ENCODE measurements at places on chromosomes 7 and 10.

DNA sequence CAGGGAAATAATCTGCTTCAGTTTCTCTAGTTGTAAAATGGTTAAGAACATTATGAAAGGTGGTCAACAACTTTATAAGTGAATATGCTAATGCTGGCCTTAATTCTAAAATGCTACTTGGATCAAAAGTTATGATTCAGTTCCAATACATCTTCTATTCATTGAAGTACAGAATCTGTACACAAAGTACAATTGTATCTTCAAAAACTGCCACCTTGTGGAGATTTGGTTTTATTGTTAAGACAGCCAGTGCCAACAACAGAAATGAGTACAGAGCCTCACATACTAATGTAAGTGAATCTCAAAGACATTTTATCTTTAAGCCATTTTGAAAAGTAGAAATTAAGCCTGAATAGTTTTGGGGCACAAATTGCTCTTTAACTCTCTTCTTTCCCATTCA, 194.0 kb downstream of the CFTR start:
- DNase-seq = no peak

DNA sequence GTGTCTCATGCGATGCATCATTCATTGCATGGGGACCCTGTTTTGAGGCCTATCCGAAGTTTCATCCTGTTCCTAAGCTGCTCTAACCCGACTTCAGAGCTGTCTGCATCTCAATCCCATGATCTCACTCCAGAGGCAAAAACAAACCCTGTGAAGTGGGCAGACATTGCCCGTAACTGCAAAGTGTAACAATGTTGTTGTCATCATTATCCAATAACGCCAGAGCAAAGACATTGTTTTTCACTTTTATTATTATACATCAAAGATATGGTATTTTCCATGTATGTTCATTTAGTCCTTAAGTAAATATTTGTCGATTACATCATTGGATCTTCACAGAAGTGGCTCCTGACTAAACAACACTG, 246.7 kb downstream of the KLF6 start:
- no peak for DNase-seq

DNA sequence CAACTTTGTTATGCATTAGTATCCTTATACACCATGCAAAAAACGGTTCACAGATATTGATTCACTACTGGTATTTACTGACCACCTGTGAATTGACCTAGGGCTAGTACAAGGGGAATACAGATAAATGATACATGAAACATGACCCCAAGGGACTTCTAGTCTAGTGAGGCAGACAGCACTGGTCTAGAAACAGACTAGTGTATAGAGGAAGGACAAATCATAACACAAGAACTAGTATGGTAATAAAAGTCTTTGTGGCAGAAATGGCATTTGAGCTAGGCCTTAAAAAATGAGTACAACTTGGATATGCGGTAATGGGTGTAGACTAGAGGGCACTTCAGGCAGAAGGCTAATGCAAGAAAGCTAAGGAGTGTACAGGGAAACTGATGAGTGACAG, 86.6 kb downstream of the SLC25A13 start:
- DNase-seq = no peak

DNA sequence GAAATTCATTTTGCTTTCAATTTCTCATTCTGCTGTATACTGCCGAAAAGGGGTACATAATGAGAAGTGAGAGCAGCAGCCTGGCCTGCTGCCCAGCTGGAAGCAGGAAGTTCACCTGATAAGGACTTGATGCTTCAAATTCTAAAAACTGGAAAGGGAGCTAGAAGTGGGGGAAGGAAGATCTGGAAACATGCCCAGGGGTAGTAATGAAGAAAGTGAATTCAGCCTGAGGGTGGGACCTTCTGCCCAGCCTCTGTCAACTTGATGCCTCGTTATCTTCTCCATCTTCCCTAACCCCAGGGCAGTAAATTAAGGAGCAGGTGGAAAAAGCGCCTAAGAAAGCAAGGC, 69.4 kb downstream of the ARMH3 start:
- DNase-seq = no peak

- DNase-seq = no peak
These were observed 2.4 kb upstream of the MYO1G start for GRCh38 chr7:44981035-44981706.

DNA sequence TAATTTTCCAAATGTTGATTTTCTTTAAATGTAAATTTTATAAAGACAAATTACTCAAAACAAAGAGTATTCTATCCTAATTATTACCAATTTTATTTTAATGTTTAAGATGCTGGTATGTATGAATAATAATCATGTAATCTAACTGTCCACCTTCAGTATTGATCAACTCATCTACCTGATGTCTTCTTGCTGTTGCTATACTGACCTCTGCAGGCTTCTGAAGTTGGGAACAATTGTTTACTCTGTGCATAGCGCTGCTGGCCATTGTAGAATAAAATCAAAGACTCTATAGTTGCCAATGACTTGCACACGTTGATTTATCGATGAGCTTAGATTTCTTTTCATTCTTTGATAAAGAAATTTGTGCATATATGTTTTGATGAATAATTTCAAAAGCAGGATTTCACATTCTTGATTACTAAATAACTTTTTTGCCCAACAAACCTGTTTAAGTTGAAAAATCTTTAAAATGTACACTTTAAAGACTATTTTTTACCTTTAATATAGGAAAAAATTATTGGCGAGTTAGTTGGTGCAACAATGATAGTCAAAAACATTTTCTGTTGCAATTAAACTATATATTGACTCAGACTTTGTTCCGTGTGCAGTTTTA, 282.3 kb downstream of the TFEC start:
- DNase-seq = no peak

DNA sequence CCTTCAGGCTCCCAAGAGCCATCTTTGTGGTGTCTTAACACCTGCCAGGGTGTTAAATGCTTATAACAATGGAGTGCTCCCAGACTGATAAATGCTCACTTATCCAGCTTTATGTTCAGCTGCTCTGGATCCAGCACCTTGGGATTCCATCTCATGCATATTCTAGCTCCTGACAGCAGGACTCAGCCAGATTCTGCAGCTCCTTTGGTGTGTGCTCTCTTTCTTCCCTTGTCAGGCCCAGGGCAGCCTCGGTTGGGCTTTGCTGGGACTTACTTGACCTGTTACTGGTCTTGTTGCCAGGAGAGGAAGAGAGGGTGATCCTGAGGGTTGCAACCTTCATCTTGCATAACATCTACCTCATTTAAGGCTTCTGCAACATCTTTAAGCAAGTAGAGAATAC, 59.4 kb upstream of the CCNY start:
- no peak for DNase-seq

GRCh38 chr7:70744492-70744891, 387.5 kb upstream of the GALNT17 start:
- DNase-seq = no peak

DNA sequence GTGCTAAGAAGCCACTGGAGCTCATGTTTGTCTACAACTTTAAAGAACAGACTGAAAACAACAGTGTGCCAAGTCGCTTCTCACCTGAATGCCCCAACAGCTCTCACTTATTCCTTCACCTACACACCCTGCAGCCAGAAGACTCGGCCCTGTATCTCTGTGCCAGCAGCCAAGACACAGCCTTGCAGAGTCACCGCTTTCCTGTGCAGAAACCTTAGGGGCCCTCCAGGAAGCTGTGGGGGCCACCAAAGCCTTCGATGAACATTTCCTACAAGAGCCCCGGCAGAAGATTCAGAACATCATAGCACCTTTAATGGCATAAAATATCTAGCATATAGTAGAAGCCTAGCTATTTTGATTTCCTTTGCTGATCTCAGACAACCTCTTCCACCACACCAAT, 88.0 kb upstream of the PRSS58 start:
- no peak for DNase-seq

GRCh38 chr7:139117599-139118233, 8.2 kb upstream of the ZC3HAV1 start:
- DNase-seq = no peak

DNA sequence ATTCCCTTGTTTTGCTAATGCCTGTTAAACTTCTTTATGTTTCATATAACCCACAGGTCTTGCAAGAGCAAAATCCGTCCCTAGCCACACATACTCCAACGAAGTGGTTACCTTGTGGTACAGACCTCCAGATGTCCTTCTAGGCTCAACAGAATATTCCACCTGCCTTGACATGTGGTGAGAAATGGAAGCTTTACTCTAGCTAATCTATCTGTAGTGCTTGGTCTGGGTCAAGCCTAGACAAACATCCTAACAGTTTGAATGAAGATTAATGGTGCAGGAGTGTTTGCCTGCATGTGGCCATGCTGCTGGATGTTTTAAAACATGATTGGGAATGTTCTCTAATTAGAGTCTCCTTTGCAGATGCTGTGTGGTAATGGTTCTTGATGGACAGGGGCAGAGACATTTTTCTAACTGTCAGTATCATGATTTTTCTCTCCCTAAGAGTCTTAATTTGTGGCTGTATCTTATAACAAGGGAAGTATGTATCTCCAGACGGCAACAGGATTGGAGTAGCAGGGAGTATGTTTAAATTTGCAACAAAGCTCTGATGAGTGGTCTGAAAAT, 308.5 kb upstream of the FZD1 start:
- DNase-seq = no peak

- no peak for DNase-seq
These were observed 222.3 kb downstream of the SUGCT start for GRCh38 chr7:40356871-40357709.

- no peak for DNase-seq
These were observed 22.5 kb downstream of the LRRN3 start for GRCh38 chr7:111113263-111114017.

- DNase-seq = no peak
These were observed 4.2 kb downstream of the ANLN start for GRCh38 chr7:36393826-36394225.

DNA sequence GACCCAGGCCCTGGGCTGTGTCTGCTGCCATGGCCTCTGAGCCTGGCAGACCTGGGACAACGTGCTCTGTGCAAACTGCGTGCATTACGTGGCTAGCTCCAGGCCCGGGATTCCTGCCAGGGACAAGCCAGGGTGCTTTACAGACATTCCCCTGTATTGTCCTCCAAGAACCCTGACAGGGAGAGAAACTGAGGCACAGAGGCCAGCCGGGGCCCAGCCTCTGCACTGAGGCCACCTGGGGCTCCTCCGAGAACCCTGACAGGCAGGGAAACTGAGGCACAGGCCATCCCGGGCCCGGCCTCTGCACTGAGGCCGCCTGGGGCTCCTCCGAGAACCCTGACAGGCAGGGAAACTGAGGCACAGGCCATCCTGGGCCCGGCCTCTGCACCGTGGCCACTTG, 64.9 kb downstream of the CFAP46 start:
- no peak for DNase-seq

GRCh38 chr10:79357180-79357579, 9.9 kb downstream of the PPIF start:
- no peak for DNase-seq

- no peak for DNase-seq
These were observed 655 bp downstream of the KLHL7 start for GRCh38 chr7:23106057-23106822.

DNA sequence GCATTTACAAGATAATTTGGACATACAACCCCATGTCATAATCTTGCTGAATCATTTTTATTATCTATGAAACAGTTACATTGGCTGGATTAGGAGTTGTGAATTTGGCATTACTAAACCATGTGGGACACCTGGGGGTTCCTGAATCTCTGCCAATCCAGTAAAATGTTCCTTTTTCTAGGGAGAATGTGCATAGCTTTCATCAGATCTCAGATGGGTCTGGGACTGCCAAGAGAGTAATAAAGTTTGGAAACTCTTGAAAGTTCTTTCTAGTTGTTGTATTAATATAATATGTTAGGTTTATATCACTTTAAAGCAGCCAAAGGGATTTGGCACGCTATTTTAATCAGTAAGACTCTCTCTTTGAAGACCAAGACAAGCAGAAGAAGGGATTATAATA, 62.7 kb downstream of the SEMA3E start:
- DNase-seq = no peak

GRCh38 chr7:7276161-7276560, 93.8 kb downstream of the C1GALT1 start:
- DNase-seq = no peak

GRCh38 chr7:135664046-135664589, 1.8 kb downstream of the STMP1 start:
- no peak for DNase-seq

GRCh38 chr10:128519581-128519980, 393.4 kb upstream of the MKI67 start:
- DNase-seq = no peak

Measured in thoracic aorta (tissue), 2 donors.